ENCODE measurements at places on chromosomes 5 and 9. TPM values are rescaled to one million over a fixed set of nuclear protein-coding genes. Genes with fewer than 3 reads are reported as not detected.

ALDH1B1 gene
- total RNA-seq: 13.7 TPM

GPX3 gene
- not detected for total RNA-seq

DBH gene
- total RNA-seq: not detected

PCDHB14 gene
- not detected for total RNA-seq

PLAC8L1 gene
- total RNA-seq: 0.96 TPM

SLC6A18 gene
- not detected for total RNA-seq

THBS4 gene
- total RNA-seq: 0.73 TPM

SNX18 gene
- total RNA-seq: 41.4 TPM
